Spinal cord (tissue), 10 donors: ENCODE measurements at places on chromosomes 13 and 19.

GRCh38 chr13:68550330-68550729 lies 1320.2 kb upstream of the PCDH9 start:
- no peak for DNase-seq

GRCh38 chr19:658916-659839 lies 3.8 kb downstream of the RNF126 start:
- no peak for DNase-seq

GRCh38 chr13:35140831-35141230 lies 198.8 kb downstream of the NBEA start:
- no peak for DNase-seq

DNA sequence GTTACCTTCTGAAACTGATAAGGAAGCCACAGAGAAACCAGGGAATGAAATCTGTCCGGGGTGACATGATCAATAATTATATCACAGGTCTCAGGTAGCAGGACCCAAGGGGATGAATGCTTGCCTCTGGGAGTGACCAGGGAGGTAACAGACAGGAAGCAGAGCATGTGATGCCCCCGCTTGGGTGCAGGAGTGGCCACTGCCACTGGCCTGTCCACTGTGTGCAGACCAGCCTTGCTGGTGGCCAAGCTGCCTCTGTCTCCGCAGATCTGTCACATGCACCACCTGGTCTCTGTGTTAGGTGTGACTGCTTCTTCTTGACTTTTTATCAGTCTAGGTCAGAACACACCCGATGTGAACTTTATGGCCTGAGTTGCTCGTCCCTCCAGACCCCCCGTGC lies 71.8 kb downstream of the PEPD start:
- DNase-seq = no peak

GRCh38 chr13:43044720-43045301 lies 21.4 kb downstream of the DNAJC15 start:
- DNase-seq = no peak
